ENCODE measurements at places on chromosomes 13 and 19. TPM values are rescaled to one million over a fixed set of nuclear protein-coding genes. Genes with fewer than 3 reads are reported as not detected.
A peak's percentile ranks its signal among the peaks of the same experiment; 100 is the strongest.

DNA sequence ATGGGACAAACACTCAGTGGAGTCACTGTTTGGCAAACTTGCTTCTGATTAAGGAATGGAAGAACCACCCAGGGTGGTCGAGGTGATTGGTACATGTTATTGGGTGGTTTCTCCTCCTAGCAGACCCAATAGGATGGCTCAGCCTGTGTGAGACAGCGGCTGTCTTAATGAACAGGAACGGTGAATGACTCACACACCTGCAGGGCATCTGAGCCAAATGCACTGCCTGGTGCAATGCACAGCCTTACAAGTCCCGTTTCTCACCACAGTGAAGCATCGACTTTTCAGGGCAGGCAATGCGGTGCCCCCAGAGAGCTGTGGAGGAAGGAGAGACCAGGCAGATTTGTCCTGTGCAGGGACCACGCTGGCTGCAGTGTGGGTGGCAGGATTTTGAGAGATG is 238.5 kb downstream of the FGF9 start:
- no peak for DNase-seq
- H3K4me3 ChIP-seq: no peak overlapping the region
- H3K4me1 ChIP-seq: no peaks in the 10 kb centered on the region
- H3K27me3 ChIP-seq: peaks cover 15% of the 10 kb centered on the region
- H3K36me3 ChIP-seq: no peaks in the 10 kb centered on the region

DNA sequence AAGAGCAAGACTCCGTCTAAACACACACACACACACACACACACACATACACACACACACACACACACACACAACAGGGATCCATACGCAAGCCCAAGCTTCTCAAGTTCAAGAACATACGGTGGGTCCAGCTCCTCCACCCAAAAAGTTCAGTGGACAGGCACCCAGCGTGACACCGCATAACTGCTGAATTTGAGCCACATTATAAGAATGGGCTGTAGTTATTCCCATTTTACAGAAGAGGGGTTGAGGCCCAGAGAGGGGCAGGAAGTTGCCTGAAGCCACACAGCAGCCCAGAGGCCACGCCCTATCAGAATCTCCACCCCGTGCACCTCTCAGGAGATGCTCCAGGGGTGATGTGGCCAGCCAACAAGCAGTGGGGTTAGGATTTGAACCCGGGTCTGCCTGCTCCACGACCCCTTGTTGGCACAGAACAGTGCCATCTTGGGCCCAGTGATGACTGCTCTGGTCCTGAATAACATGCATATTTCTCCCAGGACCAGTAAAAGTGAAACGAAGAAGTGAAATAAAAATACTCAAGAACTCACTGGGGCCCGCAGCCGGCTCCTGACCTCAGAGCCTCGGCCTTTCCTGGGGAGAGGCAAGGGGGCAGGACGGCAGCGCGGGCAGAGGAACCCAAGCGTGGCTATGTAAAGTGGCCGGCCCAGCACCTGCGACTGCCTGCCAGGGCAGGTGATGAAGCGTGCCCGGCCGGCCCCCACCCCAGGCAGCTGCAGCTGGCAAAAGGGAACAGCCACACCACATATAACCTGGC is 61.9 kb downstream of the AP1M1 start:
- H3K4me3 ChIP-seq: no peak overlapping the region
- H3K4me1 ChIP-seq: peaks cover 5% of the 10 kb centered on the region
- H3K27ac ChIP-seq: no peak overlapping the region
- H3K36me3 ChIP-seq: no peaks in the 10 kb centered on the region

GRCh38 chr13:81986308-81986707 is 1645.4 kb upstream of the SPRY2 start:
- H3K4me1 ChIP-seq: peaks cover 7% of the 10 kb centered on the region
- no peaks in the 10 kb centered on the region for H3K36me3 ChIP-seq
- no peaks in the 10 kb centered on the region for H3K27me3 ChIP-seq
- DNase-seq: no peak

DNA sequence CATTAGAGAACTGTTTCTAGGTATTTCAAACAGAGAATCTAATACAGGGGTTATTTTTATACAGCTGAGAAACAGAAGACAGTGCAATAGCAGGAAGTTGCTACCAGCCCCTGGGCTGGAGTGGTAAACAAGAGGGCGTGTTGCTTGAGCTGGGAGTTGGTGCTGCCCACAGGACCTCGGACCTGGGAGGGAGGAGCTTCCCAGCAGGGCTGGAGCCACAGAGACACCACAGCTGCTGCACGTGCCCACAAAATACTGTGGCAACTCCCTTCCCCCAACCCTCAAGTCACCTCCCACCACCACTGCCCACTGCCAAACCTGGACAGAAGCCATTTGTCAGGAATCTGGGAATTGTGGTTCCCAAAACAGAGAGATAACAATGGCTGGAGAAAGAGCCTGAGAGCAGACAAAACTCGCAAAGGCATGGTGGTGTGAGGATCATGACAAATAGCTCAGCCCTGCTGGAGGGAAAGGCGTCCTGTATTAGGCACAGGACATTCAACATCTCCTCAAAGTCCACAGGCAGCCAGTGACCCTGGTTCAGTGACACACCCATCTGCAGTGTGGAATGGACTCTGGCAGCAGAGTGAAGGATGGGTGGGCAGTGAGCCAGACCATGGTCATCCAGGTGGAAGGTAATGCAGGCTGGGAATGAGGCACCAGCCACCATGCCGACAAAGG is 57.2 kb downstream of the SPATA13 start:
- H3K27ac ChIP-seq: peak overlapping the region; percentile 7
- no peaks in the 10 kb centered on the region for H3K36me3 ChIP-seq
- peaks cover 30% of the 10 kb centered on the region for H3K4me1 ChIP-seq
- H3K4me3 ChIP-seq: no peak overlapping the region

Gene CNN2
- 276 TPM for total RNA-seq

All from type B pancreatic cell (in vitro differentiated cells).